Stimulated activated CD8-positive, alpha-beta memory T cell treated with anti-CD3 and anti-CD28 coated beads, Interleukin-12 subunit alpha, Interleukin-12 subunit beta, amount 100 ng/mL, for 4 hours (primary cell): ENCODE measurements at places on chromosomes 3 and 15.

GRCh38 chr3:149566292-149566975, 91.4 kb downstream of the WWTR1 start:
- no peak for DNase-seq

- DNase-seq = no peak
These were observed 1.4 kb upstream of the CYP1A1 start for GRCh38 chr15:74726774-74727164.

DNA sequence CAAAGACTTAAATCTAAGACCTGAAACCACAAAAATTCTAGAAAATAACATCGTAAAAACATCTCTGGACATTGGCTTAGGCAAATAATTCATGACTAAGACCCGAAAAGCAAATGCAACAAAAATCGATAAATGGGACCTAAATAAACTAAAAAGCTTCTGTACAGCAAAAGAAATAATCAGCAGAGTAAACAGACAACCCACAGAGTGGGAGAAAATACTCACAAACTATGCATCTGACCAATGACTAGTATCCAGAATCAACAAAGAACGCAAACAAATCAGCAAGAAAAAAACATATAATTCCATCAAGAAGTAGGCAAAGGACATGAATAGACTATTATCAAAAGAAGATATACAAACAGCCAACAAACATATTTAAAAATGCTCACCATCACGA, 749.4 kb downstream of the PLOD2 start:
- no peak for DNase-seq

DNA sequence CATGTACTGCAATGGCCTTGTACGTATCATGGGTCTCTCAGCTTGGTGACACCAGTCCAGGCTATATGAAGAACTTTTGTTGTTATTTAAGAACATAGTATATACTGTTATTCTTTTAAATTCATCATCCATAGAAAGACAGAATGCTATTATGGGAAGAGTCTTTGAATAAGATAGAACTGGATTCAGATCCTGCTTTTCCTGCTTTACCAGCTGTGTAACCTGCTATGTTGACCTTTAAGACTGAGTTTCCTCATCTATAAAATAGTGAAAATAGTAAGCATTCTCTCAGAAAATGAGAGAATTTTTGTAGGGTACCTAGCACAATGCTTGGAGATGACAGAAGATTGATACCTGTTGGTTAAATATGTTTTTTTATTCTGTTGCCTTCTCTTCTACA, 204.1 kb upstream of the TBL1XR1 start:
- DNase-seq = no peak

DNA sequence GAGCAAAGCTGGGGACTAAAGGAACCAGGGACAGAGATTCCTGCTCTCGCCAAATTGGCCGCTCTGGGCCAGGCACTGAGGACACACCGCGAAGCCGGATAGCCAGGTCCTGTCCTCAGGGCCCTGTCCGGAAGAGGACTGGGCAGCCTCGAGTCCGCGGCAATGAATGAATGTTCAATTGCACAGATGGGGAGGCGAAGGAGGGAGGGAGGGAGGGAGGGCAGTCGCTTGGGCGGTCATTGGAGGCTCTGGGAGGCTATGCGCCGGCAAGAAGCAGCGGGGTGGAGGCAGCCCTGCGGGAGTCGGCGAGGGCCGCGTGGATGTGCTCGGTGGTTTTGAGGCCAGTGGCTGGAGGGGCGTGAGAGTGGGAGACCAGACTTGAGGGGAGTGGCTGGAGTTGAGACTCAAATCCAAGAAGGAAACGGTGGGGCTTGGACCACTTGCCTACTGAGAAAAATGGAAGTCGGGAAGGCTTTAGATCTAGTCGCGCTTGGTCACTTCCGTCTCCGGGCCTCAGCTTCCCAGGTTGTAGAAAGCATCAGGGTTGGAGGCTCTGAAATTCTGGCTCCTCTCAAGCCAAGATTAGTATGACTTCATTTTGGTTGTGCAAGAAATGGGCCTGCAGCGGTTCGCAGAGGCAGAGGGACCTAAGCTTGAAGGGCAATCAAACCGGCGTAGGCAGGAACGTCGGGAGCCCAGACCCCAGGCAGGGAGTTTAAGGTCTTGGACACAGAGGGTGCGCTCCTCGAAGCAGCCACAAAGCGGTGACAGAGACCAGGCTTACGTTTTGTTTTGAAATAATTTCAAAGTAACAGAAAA, 21.1 kb upstream of the PLXND1 start:
- DNase-seq = peak; percentile 37

DNA sequence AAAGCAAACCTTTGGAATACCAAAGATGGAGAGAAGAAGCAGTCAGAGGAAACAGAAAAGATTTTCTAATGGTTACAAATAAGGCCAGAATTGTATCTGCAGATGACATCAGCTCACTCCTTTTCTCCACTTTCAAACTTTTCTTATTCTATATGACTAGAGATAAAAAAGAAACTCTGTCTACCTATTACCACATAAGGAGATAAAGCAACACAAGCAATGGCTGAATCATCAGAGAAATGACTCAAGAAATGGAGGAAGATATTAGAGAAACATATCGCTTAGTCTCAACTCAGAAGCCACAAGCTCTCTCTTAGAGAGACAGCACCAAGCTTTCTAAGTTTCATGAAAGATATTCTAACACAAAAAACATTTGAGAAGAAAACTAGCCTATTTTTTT, 784.0 kb downstream of the ZPLD1 start:
- no peak for DNase-seq

DNA sequence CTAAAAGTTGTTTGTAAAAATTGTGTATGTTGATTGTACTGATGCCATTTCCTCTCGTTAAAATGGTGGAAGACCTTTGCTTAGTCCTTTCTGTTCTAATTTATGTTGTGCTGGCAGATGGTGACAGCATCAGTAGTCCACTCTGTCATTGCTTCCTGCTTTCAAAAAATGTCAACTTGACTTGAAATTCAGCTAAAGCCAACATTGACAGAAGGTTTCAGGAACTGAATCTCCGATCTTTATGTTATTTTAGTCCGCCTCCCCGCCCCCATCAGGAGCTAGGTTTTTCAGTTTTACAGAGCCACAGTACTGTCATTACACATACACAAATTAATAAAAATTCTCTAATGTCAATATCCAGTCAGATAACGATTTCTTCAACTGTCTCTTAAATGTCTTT, 1.5 kb downstream of the CEP63 start:
- DNase-seq = no peak

GRCh38 chr15:95470529-95470928, 860.0 kb upstream of the NR2F2 start:
- DNase-seq = no peak
